ENCODE measurements at places on chromosomes 5 and 9.

DNA sequence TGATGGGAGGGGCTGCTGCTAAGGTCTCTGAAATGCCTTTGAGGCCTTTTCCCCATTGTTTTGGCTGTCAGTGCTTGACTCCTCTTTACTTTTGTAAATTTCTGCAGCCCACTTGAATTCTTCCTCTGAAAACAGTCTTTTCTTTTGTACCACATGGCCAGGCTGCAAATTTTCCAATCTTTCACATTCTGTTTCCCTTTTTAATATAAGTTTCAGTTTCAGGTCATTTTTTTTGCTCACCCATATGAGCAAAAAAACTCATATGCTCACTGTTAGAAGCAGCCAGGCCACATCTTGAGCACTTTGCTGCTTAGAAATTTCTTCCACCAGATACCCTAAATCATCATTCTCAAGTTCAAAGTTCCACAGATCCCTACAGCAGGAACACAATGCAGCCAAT lies 234.6 kb upstream of the ADRA1B start:
- DNase-seq, result no peak

DNA sequence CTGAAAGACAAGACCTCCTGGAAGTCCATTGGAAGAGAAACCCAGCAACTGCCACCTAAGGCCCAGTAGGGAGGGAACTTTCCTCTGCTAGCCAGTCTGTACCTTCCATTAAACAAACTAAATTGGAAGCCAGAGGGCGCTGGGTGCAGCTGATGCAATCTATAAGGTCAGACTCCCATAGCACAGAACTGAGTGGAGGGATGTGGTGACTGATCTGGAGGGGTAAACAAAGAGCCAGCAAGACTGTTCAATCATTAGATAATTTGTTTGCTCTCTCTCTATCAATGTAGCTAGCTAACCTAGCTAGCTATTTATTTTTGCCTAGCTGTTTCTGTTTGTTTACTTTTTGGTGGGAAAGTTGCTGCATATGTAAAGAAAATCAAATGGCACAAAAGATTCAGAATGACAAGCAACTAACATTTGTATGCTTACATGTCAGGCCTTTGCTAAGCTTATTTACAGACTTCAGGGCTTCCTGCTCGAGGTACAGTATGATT lies 291.8 kb upstream of the DAB2 start:
- no peak for DNase-seq

DNA sequence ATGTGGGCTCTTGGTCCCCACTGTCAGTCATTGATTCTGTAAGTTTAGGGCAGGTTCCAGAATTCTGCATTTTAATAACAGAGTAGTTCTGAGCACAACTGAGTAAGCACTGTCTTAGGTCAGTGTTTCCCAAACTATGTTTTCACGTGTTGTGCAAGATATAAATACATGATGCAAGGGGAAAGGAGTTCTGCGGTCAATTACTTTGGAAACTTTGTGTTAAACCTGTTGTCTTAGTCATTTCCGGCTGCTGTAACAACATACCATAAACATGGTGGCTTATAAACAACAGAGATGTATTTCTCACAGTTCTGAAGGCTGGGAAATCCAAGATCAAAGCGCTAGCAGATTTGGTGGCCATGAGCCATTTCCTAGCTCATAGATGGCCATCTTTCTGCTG lies 69.8 kb downstream of the EQTN start:
- DNase-seq, result no peak

- no peak for DNase-seq
Measured at GRCh38 chr5:78781611-78782286, 133.2 kb upstream of the LHFPL2 start.

GRCh38 chr5:31963358-31964006 lies 210.6 kb downstream of the GOLPH3 start:
- DNase-seq, result no peak

- no peak for DNase-seq
Measured at GRCh38 chr9:27602954-27603353, 29.7 kb upstream of the C9orf72 start.

GRCh38 chr9:93577078-93577974 lies 942 bp downstream of the PHF2 start:
- peak; percentile 70 for DNase-seq

DNA sequence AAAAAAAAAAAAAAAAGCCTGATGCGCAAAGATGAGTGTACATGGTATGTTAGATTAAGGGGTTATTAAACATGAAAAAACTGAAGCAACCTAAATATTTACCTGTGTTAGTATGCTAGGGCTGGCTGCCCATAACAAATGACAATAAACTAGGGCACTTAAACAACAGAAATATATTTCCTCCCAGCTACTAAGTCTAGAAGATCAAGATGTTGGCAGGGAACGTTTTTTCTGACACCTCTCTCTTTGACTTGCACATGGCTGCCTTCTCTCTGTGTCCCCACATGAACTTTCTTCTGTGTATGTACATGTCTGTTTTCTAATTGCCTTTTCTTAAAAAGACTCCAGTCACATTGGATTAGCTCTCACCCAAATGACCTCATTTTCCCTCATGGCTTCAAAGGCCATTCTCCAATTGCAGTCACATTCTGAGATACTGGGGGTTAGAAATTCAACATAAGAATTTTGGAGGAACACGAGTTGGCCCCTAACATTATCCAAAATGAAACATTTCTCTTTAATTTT lies 694.5 kb downstream of the CDH9 start:
- DNase-seq, result no peak

GRCh38 chr5:143426437-143426991 lies 23.0 kb upstream of the NR3C1 start:
- DNase-seq, result no peak

- no peak for DNase-seq
Measured at GRCh38 chr9:124854161-124854560, 901 bp downstream of the WDR38 start.

- no peak for DNase-seq
Measured at GRCh38 chr5:10849278-10849677, 88.2 kb upstream of the DAP start.

DNA sequence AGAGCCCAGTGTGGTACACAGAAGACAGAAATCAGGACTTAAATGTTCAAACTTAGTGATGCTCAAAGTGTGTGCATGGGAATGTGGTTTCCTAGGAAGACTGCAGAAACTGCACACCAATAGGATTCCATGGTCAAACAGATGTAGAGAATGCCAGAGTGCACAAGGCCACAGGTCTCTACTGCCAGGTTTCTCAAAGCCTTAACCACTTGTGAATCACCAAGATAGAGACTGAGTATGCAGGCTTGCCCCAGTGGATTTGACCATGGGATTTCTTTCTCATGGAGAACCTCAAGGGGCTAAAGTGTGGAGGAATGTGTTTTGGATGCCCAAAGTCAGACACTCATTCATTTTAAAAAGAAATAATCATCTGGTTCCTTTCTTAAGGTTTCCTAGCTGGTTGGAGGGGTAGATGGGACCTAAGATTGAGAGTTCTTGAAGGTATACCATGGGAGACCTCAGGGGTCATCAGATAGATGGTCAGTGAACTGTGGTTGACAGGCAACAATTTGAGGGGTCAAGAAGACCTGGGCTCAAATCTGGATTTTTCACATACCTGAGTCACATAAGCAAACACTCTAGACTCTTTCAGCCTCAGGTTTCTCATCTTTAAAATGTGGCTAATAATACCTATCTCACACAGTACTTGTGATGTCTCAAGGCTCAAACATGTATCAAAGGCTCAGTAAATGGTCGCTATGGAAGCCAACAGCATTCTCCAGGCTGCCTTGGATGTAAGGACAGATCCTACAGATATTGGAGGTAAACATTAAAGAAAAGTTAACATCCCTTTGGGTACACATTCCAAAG lies 81.1 kb downstream of the BOD1 start:
- no peak for DNase-seq

- DNase-seq, result no peak
Measured at GRCh38 chr9:72951520-72952380, 1.1 kb downstream of the ALDH1A1 start.

DNA sequence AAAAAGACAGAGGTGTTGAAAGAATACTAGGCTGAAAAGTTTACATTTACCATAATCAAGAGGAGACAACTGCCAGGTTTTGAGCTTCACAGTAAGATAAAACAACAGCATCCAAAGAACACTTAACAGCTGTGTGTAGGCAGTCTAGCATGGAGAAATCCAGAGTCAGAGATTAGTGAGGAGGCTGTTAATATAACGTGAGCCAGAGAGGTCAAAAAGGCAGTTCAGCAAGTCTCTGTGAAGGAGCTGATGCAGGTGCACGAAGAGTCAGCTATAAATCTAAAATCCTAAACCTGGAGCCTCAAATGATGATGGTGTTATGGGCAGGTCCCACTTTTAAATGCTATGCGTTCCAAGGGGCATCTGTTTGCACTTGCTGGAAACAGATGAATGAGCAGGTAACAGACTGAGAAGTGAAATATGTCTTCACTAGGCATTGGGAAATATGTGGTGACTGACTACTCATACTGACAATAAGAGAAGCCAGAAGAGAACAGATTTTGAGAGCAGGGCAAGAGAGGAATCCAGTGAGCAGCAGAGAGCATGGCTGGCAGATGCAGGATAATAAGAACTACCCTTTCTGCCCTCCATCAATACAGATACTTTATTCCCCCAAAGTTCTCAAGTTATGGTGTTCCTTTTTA lies 8.7 kb downstream of the APTX start:
- no peak for DNase-seq

GRCh38 chr9:124880501-124880900 lies 18.6 kb downstream of the ARPC5L start:
- no peak for DNase-seq

- no peak for DNase-seq
Measured at GRCh38 chr9:92664394-92665152, 5.4 kb downstream of the IPPK start.

DNA sequence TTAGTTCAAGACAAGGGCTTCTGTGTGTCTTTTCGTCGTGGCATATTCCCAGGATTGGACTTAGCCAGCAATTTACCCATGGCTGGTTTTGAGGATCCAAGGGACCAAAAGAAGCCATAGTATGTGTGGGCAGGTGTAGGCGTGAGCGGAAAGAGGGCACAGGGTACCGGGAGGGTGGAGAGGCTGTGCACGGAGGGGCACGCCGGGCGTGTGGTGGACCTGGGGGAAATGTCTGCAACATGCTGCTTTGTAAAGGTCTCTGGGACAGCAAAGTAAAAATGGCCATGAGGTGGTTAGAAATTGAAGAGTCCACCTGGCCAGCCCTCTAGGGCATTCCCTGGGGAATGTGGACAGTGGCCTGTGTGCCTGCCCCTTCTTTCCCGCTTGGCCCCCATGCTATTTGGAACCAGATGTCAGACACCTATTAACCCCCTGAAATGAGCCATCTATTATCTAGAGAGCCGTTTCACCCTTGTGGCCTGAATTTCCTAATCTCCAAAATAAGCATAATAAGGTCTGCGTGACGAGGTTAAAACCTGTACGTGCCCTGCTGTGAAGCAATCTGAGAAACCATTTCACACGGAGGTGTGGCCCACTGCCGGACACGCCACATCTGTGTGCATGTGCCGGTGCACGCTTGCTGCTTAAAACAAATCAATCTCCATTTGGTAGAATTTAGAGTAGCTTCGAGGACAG lies 5.1 kb downstream of the FLT4 start:
- no peak for DNase-seq

DNA sequence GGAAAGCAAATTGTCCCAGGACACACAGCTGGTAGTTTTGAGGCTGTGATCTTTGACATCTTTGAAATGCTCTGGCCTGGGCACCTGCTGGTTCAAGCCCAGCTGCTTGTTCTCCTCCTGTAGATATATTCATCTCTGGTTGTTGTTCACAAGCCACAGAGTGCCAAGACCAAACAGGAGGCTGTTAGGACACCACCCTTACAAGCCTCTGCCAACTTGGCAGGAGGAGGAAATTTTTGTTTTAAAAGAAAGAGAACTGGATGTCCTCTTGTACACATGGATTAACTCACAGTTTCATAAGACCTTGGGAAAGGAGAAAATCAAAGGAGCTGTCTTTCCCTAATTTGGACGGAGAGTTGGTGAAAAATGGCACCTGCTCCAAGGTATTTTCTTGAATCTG lies 8.5 kb upstream of the ZFP62 start:
- DNase-seq, result no peak
